MV-4-11 (cell line): ENCODE measurements at places on chromosomes 5 and 9.

DNA sequence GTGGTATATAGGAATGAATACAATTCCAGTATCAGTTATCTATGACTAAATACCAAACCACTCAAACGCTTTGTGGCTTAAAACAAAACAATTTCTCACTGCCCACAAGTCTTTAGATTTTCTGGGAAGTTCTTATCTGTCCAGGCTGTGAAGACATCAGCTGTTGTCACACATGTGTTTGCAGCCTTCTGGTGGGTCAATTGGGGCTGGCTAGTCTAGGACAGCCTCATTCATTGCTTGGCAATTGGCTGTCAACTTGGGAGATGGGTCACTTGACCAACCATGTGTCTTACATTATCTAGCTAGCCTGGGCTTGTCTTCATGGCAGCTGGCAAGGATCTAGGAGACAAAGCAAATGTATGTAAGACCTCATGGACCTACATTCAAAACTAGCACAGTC is 53.8 kb upstream of the PAPPA start:
- no peak for DNase-seq

- no peak for DNase-seq
Observed at GRCh38 chr5:91224969-91225368, 158.1 kb downstream of the ARRDC3 start.

GRCh38 chr5:170161069-170161468 is 55.4 kb downstream of the FOXI1 start:
- peak; percentile 71 for DNase-seq

DNA sequence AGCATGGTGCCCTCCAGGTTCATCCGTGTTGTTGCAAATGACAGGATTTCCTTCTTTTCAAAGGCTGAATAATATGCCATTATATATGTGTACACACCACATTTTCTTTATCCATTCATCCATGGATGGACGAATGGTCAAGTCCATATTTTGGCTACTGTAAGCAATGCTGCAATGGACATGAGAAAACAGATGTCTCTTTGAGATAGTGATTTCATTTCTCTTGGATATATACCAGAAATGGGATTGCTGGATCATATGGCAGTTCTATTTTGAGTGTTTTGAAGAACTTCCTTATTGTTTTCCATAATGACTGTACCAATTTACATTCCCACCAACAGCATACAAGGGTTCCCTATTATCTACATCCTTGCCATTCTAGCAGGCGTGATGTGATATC is 67.9 kb downstream of the TEK start:
- DNase-seq = no peak

GRCh38 chr5:15594977-15595568 is 95.1 kb downstream of the FBXL7 start:
- DNase-seq = no peak

DNA sequence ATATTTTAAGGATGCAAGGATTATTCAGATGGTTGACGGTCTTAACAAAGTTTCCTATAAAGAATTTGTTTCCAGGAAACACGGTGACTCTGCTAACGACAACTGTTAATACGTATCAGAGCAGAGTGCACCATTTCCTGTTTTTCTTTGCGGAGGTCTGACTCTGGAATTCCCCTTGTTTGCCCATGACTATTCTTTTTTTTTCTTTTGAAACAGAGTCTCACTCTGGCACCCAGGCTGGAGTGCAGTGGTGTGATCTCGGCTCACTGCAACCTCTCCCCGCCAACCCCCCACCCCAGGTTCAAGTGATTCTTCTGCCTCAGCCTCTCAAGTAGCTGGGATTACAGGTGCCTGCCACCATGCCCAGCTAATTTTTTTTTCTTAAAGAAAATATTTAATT is 115.9 kb downstream of the CDC42SE2 start:
- DNase-seq = peak; percentile 34

GRCh38 chr9:89542401-89543021 is 44.6 kb upstream of the SEMA4D start:
- no peak for DNase-seq

GRCh38 chr9:127635201-127635735 is 23.2 kb downstream of the STXBP1 start:
- DNase-seq = no peak

GRCh38 chr5:59521476-59521875 is 372.1 kb downstream of the PDE4D start:
- DNase-seq = no peak

GRCh38 chr5:32445287-32445758 is 783 bp upstream of the ZFR start:
- DNase-seq = no peak

DNA sequence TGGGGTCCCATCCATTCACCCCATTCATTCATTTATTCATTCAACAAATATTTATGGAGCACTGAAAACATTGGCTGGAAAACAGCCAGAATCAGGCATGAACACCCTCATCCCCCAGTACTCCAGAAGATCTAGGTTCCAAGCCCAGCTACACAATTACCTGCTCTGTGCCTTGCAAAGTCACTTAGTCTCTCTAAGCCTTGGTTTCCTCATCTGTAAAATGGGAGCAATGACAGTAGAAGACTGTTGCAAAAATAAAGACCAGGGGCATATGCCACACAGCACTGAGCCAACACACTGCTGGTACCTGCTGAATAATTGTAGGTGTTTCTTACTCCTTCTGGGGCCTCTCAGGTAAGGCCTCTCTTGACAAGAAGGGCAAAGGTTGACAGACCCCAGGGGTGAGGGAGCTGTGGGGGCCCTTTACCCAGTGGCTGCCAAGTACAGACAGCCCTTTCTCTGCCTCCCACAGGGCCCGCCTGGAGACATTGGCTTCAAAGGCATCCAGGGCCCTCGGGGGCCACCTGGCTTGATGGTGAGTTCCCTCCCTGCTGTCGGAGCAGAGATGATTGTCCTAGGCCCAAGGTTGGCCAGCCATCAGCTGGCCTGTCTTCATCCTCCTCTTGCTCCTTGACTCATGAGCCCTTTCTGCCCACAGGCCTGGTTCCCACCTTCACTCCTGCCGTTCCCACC is 22.6 kb upstream of the ORM1 start:
- no peak for DNase-seq

DNA sequence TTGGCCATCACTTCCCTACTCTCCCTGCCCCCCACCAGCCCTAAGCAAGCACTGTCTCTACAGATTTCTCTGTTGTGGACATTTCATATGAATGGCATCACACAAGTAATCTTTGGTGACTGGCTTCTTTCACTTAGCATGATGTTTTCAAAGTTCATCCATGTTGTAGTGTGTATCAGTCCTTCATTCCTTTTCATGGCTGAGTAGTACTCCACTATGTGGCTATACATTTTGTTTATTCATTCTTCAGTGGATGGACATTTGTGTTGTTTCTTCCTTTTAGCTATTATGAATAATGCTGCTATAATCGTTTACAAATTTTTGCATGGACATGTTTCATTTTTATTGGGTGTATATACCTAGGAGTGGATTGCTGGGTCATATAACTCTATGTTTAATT is 84.1 kb downstream of the DAP start:
- DNase-seq = no peak

GRCh38 chr9:107675351-107676259 is 186.0 kb upstream of the KLF4 start:
- DNase-seq = peak; percentile 94

- DNase-seq = no peak
Observed at GRCh38 chr9:78590068-78590467, 293.1 kb downstream of the PSAT1 start.

- no peak for DNase-seq
Observed at GRCh38 chr5:10973316-10973715, 212.3 kb upstream of the DAP start.

DNA sequence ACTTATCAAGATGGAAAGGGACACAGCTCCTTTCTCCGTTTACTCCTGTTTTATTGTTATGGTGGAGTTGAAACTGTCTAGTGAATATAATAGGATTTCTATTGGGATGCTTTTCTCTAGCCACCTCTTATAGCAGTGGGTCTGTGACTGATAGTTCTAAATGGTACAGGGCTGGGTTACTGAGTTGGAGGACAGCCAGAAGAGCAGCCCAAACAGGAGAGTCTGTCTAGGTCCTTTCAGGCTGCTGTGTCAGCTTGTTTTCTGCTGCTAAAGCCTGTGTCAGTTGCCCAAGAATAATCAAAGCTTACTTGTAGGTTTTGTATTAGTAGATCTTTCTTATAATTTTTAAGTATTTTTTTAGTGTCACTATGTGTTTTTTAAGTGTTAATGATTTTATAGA is 356.0 kb upstream of the SEMA6A start:
- DNase-seq = no peak

DNA sequence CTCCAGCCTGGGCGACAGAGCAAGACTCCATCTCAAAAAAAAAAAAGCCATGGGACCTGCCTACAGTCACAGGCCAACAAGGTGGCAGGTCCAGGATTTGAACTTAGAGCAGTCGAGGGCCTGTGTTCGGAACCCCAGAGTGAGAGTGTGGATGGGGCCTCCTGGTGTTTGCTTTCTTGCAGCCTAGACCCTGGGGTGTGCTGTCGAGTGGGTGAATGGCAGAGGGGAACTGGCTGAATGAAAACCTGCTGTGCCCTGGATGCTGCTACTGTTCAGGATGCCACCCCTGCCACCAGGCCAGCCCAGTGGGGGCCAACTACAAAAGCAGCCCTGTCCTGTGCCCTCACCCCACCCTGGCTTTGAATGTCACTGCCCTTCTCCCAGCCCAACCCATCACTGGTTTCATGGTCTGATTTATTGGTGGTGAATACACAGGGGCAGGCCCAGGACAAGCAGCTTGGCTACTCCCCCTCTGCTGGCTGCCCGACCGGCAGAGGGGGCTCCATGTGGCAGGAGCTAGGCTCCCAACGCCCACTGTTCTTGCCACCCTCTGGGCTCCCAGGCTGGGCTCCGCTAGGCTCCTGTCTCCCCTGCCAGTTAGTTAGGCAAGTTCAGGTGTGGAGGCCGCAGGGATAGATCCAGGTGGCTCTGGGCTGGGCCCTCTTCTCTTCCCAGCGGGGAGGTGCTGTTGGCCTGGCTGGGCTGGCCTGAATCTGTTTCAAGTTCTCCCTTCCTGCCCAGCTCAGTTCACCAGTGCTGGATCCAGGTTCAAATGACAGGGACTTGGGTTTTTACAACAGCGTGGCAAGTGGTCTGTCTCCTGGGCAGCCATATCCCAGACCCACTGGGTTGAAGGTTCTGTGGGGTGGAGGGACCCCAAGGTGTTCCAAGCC is 12.2 kb downstream of the FPGS start:
- no peak for DNase-seq

DNA sequence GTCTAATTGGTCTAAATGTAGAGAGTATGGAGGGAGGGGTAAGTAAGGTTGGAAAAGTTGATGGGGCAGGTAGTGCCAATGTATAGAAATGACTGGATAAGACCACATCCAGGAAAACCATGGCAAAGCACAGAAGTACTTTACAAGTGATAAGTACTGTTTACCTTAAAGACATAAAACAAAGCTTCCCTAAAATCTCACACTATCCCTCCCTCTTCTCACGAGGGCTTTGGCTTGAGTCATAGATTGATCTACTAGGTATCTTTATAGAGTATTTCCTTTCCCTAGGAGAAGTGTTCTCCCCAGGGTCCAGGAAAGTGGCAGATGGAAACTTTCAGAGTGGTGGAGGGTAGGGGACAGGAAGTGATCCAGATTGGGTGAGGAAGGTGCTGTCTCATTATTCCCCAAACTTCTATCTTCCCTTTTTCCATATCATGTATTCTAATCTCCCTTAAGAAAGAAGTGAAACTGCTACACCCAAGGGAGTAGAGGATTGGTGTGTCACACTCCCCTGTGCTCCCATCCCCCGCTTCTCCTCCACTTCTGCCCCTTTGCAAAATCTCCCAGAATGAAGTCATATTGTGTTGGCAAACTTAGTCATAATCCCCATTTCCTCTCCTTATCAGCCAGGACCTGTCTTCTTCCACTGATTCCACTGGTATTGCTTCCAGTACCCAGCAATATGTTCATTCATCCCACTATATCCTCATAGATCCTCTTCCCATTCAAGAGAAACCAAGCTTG is 14.6 kb downstream of the IL33 start:
- DNase-seq = peak; percentile 86
